Epithelial cell of prostate (primary cell): ENCODE measurements at places on chromosomes 2 and 18.

- no peak for DNase-seq
Measured at GRCh38 chr18:30971338-30971956, 71.1 kb downstream of the DSC3 start.

DNA sequence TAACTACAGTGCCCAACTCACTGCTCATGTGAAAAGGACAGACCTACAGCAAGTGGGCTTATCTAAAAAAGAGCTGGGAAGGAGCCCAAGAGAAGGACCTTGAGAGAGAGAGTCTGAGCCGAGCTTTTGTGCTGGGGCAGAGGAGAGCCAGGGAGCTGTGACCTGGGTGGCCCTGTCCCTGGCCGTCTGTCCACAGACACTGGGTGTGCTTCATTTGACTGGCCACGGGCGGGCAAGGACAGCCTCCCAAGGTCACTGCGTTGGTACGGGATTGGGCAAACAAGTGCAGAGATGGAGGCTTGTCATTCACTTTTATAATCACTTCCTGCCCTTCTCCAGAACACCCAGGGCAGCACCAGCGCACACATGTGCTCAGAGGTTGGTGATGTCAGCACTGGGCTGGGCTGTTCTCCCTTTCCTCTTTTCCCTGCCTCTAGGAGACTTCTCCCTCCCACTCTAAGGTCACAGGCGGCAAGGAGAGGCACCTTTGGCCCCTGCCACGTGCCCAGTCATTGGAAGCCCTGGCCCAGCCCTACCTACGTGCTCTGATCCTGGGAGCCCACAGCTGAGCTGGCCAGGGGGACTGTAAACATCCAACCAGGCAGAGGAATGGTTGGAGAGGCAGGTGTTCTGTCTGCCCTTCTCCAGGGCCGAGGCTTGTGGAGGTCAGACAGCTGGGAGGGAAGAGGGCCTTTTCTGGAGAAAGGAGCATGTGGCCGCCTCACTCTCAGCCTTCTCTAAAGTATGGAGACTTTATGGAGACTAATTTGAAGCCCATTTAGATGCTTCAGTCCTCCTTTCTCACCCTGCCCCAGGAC is 6.4 kb upstream of the PSD4 start:
- no peak for DNase-seq

DNA sequence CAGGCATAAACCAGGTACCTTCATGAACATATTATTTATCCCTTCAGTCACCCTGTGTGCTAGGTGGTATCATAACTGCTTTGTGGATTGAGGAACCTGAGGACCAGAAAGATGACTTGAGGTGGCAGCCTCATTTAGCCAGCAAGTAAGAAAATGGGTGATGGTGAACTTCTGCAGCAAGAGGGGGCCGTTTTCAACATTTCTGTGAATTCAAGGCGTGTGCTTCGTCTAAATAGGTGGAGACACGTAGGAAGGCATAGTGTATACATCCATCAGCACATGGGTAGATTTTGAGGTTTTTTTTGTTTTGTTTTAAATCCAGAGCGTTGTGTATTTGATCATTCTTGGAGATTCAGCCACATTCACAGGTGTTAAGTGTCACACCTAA is 118.7 kb downstream of the SPTBN1 start:
- no peak for DNase-seq

DNA sequence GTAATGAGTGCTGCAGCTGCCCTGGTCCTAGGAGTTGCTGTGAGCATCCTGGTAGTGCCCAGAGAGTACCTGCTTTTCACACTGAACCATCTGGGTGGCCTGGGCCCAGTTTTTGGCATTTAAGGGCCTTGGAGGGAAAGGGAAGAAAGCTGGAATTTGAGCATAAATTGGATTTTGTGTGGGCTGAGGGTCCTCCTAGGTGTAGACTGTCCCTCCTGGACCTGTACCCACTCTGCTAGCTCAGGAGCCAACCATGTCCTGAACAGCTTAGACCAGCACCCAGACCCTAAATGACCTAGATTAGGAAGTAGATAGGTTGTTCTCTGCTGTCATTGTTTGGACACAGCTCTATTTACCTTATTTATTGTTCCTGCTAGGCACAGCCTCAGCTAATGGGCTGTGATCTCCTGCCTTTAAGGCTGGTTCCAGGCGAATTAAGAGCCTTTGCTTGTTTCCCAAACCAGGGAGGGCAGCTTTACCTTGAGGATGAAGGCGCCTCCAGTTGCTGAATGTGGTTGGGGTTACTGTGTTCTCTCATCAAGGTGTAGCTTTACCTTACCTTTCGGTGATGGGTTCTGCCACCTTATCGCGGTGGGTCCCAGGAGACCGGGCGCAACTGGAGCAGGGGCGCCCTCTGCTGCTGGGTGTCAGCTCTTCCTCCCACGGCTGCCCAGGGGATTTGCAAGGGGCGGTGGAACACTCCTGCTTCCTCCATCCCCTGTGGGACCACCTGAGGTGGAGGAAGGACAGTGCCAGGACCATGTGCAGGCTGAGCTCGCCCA is 34.4 kb downstream of the ITGA6 start:
- DNase-seq = no peak

DNA sequence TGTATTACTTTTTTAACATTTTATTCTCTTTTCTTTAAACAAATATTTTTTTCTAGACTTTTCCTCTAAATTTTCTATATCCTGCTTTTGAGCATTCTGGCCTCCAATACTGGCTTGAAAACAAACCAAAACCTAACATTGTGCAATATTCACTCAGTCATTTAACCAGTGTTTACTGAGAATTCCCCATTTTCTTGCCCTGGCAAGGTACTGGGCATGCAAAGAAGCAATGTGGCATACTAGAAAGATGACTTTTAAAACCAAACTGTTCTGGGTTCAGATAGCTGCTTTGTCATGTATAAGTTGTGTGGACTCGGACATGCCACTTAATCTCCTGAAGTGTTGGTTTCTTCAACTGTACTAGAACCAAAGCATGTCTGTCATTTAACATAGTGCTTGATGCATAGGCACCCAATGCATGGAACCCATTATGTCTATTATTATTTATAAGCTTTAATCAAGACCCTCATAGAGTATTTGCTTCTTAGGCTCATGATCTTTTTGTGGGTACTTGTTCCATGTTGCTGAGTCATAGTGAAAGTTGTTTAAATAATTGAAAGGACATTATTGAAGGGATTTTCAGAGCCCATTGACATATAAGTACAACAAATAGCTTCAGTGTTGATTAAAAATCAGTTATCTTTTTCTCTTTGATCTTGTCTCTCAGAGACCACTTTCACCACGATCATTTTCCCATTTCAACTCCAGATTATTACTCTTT is 185.4 kb upstream of the OSR1 start:
- peak; percentile 40 for DNase-seq

DNA sequence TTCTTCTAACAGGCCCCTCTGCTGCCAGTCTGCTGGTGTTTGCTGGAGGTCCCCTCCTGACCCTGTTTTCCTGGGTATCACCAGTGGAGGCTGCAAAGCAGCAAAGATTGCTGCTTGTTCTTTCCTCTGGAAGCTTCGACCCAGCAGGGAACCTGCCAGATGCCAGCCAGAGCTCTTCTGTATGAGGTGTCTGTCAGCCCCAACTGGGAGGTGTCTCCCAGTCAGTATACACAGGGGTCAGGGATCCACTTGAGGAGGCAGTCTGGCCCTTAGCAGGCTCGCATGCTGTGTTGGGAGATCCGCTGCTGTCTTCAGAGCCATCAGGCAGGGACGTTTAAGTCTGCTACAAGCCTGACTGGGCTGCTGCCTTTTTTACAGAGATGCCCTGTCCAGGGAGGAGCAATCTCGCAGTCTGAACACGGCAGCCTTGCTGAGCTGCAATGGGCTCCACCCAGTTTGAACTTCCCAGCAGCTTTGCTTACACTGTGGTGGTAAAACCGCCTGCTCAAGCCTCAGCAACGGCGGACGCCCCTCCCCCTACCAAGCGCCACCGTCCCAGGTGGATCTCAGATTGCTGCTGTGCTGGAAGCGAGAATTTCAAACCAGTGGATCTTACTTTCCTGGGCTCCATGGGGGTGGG is 29.9 kb downstream of the CHCHD5 start:
- no peak for DNase-seq
